ENCODE measurements at places on chromosomes 16 and 17.

DNA sequence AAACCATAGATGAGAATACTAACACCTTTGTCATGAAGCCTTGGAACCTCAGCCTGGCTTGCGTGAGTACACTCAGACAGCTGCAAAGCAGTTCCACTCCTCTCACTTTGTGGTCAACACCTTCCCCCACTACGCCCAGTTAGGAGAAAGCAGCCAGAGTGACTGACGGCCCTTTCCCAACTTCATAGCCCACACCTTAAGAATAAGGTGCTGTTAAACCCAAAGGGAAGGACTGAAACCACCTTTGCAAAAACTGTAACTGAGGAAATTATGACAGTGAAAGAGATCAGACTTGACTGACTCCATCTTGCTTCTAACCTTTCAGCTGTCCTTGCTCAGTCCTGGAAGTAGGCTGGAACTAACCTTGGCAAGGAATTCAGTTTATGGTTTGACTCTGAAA is 13.7 kb downstream of the N4BP1 start:
- no peak for DNase-seq

DNA sequence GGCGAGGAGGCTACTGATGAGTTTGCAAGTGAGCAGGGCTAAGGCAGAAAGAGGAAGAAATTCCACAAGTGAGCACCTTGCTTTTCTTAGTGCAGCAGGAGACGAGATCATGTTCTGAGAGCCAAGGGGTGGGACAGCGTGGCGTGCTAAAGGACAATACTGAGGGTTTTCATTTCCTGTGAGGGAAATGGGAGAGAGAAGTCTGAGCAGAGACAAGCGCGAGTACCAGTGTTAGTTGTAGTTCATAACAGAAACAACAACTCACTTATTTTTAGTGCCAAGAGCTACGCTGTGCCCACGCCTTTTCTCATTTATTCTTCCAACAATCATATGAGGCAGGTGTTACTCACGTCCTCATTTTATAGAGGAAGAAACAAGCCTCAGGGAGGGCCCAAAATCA is 2.3 kb downstream of the SPACA3 start:
- DNase-seq: no peak

- DNase-seq: no peak
These were observed 7.5 kb downstream of the IL4R start for GRCh38 chr16:27321013-27321915.

- DNase-seq: peak; percentile 66
These were observed 14.0 kb downstream of the FMNL1 start for GRCh38 chr17:45235416-45236281.

Data from naive thymus-derived CD8-positive, alpha-beta T cell (primary cell).